Common myeloid progenitor, CD34-positive (primary cell): ENCODE measurements at places on chromosomes 7 and 10.

- DNase-seq: no peak
Measured at GRCh38 chr7:657565-658119, 68.9 kb upstream of the DNAAF5 start.

DNA sequence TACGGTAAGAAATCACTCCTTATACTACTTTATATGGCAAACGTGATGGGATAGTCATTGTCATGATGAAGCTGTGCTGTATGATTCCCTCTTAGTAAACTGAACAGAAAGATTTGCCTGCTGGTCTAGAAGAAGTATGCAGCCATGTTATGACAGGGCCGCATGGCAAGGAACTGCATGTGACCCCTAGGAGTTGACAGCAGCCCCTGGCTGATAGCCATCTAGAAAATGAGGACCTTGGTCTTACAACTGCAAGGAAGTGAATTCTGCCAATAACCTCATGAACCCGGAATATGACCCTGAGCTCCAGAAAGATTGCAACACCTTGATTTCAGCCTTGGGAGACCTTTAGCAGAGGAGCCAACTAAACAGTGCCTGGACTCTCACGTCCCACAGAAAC is 193.3 kb downstream of the SEMA3E start:
- DNase-seq: no peak

DNA sequence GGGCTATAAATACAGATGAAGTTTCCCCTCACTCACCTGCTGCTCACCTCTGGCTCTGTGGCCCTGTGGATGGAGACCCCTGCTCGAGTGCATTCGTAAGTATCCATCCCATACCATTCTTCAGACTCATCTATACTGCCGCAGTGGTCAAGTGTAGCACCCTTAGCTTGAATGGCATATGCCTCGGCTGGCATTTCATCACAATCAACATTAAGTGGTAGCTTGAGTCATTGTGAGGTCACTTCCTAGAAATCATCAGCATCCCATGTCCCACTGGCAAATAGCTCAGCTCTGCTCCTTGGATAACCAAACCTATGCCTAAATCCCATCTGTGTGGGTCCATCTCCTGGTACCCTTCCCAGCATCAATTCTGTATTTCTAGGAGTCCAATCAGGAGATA is 38.2 kb downstream of the MDH2 start:
- no peak for DNase-seq

GRCh38 chr10:82206831-82207230 is 331.8 kb downstream of the NRG3 start:
- DNase-seq: no peak

DNA sequence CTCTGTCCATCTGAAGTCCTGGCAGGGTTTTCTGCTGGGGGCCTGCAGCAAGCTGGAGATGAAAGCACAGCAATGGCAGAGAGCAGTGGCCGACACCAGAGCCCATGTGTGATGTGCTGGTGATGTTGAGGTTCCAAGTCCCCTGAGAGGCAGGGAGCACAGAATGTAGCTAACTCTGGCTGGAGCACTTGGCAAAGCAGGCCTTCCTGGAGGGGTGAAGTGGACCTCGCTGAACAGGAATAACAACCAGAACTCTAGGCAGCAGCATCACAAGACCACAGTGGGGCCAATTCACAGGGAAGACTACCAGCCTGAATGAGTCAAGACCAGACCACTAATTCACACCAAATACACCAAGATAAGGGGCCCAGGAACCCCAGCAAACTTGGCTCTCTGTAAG is 22.8 kb upstream of the MSMB start:
- no peak for DNase-seq

DNA sequence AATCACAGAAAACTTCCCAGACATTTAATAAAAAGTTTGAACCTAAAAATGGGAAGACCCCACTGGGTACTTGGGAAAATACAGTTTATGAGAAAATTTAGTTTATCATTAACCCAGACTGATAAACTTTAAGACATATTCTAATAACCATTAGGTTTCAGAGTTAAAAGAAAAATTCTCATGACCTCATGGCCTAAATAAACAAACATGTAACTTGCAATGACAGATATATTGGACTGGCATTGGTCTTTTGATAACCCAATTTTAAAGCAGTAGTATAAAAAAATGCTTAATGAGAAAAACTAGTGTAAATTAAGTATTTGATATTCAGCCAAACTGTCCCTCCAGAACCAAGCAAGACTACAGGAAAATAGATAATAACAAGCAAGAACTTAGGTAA is 67.0 kb upstream of the ZNF804B start:
- no peak for DNase-seq

DNA sequence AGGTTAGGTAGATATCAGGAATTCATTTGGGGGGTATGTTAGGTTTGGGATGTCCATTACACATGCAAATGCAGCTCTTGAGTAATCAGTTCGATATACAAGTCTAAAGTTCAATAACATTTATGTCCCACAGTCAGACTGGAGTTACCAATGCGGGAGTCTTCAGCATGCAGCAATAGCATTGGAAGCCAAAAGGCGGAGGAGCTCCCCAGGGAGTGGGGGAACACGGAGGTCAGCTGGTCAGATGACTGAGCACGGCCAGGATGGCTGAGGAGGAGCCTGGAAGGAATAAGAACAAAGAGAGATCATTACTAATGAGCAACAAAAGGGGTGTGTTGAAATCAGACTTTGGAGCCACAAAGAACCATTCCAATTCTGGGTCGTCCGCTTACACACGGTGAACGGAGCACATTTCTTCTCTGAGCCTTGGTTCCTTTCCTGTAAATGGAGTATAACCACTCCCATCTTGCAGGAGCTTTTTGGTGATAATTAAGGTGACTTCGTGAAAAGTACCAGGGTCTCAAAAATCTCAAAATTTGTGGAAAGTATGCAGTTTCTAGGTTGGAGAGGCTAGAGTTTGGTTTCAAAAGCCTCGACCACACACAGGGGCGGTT is 478 bp upstream of the ZNF22 start:
- DNase-seq: no peak

DNA sequence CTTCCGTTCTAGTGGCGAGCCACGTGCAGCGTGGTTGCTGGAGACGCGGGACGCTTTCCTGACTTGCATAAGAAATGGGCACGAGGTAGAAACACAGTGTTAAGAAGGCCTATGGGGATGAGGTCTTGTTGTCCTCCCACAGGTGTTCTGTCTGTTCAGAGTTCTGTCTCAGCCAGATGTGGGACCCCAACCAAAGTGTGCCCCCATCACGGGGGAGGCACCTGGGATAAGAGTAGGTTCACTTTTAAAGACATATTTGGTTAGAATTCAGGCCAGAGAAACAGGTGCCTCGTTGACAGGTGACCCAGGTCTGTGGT is 56.0 kb upstream of the PITRM1 start:
- no peak for DNase-seq

GRCh38 chr10:119233123-119233820 is 25.9 kb downstream of the GRK5 start:
- DNase-seq: peak; percentile 55

DNA sequence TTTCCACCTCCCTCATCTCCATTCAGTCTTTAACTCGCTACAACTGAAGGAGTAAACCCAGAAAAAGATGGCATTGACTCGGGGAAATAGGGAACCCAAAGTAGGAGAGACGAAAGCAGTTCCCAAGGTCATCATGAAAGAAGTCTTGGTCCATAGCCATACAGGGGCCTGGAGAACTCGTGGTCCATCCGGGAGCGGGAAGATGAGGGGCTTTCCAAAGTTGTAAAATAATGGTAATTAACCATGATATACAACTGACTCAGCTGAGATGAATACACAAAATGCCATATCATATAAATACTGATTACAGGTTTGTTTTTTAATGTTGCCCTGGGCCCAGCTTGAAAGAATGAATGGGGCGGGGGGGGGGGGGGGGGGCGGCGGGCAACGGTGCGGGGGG is 32.3 kb downstream of the RBM17 start:
- DNase-seq: no peak

GRCh38 chr10:14751921-14752320 is 22.8 kb downstream of the FAM107B start:
- DNase-seq: no peak

GRCh38 chr10:32982911-32983909 is 25.2 kb upstream of the ITGB1 start:
- DNase-seq: no peak

DNA sequence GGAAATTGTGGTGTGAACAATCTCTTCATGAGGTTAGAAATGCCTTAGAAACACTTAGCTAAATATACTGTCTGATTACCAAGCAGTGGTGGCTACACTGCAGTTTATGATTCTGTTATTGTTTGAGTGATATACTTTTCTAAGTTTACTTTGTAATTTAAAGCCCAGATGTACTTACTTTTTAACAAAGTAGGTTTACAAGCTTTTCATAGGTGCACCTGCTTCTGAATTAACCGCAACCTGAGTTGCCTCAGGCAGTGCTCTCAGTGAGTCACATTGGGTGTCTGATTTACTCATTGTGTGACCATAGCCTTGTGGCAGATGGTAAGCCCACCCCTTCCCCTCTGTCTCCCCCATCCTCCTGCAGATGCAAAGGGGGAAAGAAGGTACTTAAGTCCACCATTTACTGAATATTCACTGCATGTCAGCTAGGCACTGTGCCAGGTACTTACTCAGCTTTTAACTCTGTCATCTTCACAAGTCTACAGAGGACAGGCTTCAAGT is 9.0 kb downstream of the MTURN start:
- peak; percentile 89 for DNase-seq

DNA sequence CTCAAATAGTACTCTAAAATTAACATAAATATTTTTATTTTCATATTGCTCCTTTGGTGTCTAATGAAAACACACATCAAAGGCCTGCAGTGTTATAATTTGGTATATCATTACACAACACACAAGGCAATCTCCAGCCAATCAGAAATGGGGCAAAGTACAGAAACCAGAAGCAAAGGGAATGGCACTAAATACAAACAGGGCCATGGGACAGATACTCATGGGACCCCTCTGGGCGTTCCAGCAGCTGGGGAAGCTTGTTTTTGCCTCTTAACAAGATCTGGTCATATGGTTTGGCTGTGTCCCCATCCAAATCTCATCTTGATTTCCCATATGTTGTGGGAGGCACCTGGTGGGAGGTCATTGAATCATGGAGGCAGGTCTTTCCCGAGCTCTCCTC is 551.8 kb upstream of the NRP1 start:
- DNase-seq: no peak
